ENCODE measurements at places on chromosomes 5 and 9.
A peak's percentile ranks its signal among the peaks of the same experiment; 100 is the strongest.

- no peak for DNase-seq
Observed at GRCh38 chr9:116039312-116039711, 114.3 kb upstream of the PAPPA start.

DNA sequence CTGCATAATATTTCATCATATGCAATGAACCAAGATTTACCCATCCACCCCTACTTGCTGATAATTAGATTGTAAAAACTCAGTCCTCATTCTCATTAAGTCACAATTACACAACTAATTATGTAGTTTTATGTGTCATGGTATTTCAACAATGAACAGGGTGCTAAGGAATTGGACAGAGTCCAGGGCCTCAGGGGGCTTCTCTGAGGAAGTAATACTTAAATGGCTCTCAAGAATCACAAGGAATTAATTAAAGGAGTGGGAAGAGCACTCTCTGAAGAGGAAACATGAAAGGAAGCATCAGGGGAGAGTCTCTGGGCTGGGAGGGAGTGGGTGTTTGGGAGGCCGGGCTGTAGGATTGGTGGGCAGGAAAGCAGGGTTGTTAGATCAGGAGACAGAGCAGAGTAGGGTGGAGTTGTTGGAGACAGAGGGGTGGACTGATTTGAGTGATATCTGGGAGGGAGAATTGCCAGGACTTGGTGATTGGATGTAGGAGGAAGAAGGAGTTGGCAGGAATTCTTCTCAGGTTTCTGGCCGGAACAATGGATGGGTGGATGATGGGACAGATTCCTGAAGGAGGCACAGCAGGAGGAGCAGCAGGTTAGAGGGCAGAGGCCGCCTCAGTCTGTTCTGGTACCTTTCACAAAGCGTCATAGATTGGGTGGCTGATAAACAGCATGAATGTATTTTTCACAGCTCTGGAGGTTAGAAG is 23.0 kb upstream of the NSG2 start:
- peak; percentile 27 for DNase-seq

- DNase-seq = peak; percentile 57
Observed at GRCh38 chr9:136865768-136866103, 372 bp downstream of the EDF1 start.

- peak; percentile 88 for DNase-seq
Observed at GRCh38 chr5:135462304-135462703, 10.2 kb upstream of the TIFAB start.

DNA sequence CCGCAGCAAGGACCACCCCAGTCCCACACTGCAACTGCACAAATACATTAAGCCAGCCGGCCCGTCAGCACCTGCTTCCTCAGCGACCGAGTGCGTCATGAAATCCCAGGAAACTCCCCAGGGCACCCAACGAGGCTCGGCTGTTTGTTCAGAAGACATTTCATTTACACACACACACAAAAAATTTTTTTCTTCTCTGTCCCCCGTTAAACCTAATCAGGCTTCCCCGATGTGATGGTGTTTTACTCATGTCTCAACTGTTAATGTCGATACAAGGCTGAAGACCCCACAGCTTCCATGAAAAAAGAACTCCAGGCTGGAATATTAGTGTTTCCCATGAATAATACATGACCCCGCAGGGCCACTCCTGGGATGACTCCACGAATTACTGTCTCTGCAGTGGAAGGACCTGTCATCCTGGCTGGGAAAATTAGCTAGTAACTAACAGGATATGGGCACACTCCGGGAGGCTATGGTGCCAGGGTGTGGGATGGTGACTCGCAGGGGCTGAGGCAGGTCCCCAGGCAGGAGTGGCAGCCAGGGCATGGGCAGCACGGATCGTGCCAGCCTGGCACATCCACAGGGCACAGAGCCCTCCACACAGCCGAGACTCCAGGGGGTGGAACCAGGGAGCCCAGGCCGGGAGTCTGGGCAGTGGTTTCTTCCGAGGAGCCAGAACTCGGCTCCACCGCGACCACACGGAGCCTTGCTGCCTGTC is 102.4 kb downstream of the VAV2 start:
- no peak for DNase-seq
